CD8-positive, alpha-beta memory T cell (primary cell): ENCODE measurements at places on chromosomes 6 and 20. TPM values are rescaled to one million over a fixed set of nuclear protein-coding genes. Genes with fewer than 3 reads are reported as not detected.

DNA sequence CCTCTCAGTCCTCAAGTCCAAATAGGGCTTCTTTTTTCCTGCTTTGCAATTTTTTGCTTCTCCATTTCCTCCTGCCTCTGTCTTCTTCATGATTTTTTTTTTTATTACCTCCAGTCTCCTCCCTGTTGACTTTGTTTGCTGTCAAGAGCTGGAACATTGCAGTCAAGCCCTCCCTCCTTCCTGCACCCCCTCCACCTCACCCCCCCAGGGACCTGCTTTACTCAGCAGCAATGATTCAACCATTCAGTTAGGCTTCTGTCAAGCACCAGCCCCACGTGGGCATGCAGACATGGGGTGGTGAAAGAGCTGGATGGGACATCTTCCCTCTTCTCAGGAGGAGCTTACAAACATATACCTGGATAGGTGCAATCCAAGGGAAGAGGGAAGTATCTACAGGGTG lies 142.4 kb downstream of the LRFN2 start:
- H3K4me3 ChIP-seq = no peak overlapping the region
- H3K36me3 ChIP-seq = no peaks in the 10 kb centered on the region
- H3K27ac ChIP-seq = no peak overlapping the region
- peaks cover under 1% of the 10 kb centered on the region for H3K4me1 ChIP-seq

DNA sequence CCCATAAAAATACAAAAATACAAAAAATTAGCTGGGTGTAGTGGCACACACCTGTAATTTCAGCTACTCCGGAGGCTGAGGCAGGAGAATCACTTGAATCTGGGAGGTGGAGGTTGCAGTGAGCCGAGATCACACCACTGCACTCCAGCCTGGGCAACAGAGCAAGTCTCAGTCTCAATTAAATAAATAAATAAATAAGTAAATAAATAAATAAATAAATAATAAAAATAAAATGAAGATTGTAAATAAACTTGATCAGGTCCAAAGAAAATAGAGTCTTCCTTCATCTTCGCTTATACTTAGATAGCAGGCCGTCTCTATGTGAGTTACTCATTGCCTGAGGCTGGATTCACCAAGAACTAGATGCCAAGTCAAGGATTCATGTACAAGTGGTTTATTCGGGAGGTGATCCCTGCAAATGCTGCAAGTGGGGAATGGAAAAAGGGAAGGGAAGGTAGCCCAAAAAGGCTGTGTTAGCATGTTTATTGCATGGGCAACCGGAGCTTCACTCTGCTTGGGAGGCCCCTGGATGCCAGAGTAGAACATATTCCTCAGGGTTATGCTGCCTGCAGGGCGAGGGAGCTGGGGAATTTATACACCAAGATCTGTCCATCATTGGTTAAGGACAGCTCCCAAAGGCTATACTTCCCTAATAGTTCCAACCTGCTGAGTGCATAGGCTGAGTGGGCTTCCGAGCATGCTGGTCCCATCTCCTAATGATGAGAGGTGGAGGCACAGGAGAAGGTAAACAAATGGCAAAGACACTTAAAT lies 16.3 kb downstream of the PRND start:
- H3K36me3 ChIP-seq = no peaks in the 10 kb centered on the region
- H3K27me3 ChIP-seq = no peaks in the 10 kb centered on the region
- no peak overlapping the region for H3K27ac ChIP-seq
- DNase-seq = no peak
- no peaks in the 10 kb centered on the region for H3K4me1 ChIP-seq
- H3K4me3 ChIP-seq = no peak overlapping the region

GRCh38 chr20:8735674-8736073 lies 333.2 kb upstream of the PLCB4 start:
- H3K27me3 ChIP-seq = no peaks in the 10 kb centered on the region
- H3K4me3 ChIP-seq = no peak overlapping the region
- no peaks in the 10 kb centered on the region for H3K36me3 ChIP-seq
- H3K4me1 ChIP-seq = no peaks in the 10 kb centered on the region
- no peak overlapping the region for H3K27ac ChIP-seq
- no peak for DNase-seq

The FAM83B gene
- polyA plus RNA-seq = not detected

The C6orf132 gene
- polyA plus RNA-seq = not detected

- no peaks in the 10 kb centered on the region for H3K4me1 ChIP-seq
- no peak for DNase-seq
- H3K27ac ChIP-seq = no peak overlapping the region
- H3K4me3 ChIP-seq = no peak overlapping the region
These were observed 49.4 kb downstream of the DTD1 start for GRCh38 chr20:18637224-18637623.

The ZNF391 gene
- polyA plus RNA-seq = 1.6 TPM

The MCM8 gene
- 0.35 TPM for polyA plus RNA-seq

The LST1 gene
- polyA plus RNA-seq = 49.6 TPM

DNA sequence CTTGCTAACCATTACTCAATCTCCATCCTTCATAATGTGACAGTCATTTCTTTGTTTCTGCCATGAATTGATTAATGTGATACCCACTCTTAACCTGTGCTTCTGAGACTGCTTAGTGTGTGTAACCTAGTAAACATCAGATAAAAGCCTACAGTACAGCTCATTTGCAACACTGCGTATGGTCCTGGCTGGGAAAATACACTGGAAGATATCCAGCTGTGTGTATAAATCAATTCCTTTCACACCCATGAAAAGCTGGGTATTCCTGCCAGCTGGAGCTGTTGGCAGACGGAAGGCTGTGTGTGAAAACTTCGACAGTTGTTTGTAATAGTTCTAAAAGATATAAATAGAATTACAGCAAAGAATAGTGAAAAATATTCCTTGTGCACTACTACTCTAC lies 509.2 kb downstream of the FRK start:
- H3K36me3 ChIP-seq = no peaks in the 10 kb centered on the region
- no peak overlapping the region for H3K27ac ChIP-seq
- no peak for DNase-seq
- no peak overlapping the region for H3K4me3 ChIP-seq
- no peaks in the 10 kb centered on the region for H3K4me1 ChIP-seq

- H3K4me1 ChIP-seq = no peaks in the 10 kb centered on the region
- peaks cover 13% of the 10 kb centered on the region for H3K27me3 ChIP-seq
- no peak overlapping the region for H3K27ac ChIP-seq
These were observed 82.2 kb upstream of the FOXP4 start for GRCh38 chr6:41464019-41464418.

DNA sequence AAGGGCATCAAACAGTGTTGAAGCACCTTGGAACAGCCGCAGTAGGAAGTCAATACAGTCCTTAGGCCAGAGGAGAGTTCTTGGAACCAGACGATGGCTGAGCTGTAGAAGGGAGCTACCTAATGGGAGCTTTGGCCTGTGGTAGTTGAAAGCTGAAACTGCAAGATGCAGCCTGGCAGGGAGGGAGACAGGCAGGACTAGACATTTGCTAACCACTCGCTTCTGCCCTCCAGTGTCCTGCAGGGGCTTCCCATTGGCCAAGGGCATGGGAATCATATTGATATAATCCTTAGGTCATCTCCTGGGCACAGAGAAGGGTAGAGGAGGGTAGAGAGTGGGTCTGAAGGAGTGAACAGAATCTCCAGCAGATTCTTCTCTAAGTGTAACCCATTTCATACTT lies 60.4 kb downstream of the TPD52L1 start:
- no peak overlapping the region for H3K27ac ChIP-seq
- no peaks in the 10 kb centered on the region for H3K4me1 ChIP-seq
- no peak overlapping the region for H3K4me3 ChIP-seq

- no peaks in the 10 kb centered on the region for H3K36me3 ChIP-seq
- H3K4me1 ChIP-seq = no peaks in the 10 kb centered on the region
- DNase-seq = no peak
- no peak overlapping the region for H3K4me3 ChIP-seq
- H3K27me3 ChIP-seq = no peaks in the 10 kb centered on the region
- no peak overlapping the region for H3K27ac ChIP-seq
These were observed 648.5 kb downstream of the TFAP2A start for GRCh38 chr6:9766240-9766915.

DNA sequence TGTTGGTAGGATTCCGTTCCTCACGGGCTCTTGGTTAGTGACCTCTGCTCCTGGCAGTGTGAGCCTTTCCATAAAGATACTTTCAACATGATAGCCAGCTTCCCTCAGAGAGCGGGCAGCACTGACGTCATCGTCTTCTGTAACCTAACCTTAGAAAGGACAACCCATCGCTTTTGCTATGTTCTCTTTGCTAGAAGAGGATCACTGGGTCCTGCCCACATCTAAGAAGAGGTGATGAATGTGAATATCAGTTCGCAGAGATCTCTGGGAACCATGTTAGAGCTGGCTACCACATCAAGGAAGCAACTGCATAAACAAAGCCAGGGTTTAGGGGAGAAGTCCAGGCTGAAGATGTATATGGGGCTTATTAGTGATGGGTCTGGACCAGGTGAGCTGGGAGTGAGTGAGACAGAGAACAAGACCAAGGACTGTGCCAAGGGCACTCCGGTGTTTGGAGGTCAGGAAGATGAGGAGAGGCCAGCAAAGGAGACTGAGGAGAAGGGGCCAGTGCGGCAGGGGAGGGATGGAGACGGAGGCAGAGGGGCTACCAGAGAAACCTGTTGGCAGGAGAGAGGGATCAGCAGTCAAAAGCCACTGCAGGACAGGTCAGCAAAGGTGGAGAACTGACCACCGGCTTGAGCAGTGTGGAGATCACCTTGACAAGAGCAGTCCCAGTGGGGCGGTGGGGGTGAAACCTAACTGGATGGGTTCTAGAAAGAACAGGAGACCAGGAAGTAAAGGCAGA lies 39.7 kb downstream of the PIM1 start:
- H3K4me3 ChIP-seq = no peak overlapping the region
- peak; percentile 72 for DNase-seq
- H3K4me1 ChIP-seq = peaks cover 38% of the 10 kb centered on the region
- H3K27me3 ChIP-seq = no peaks in the 10 kb centered on the region
- H3K36me3 ChIP-seq = no peaks in the 10 kb centered on the region
- peak overlapping the region; percentile 51 for H3K27ac ChIP-seq
